ENCODE measurements at places on chromosomes 13 and 19.

DNA sequence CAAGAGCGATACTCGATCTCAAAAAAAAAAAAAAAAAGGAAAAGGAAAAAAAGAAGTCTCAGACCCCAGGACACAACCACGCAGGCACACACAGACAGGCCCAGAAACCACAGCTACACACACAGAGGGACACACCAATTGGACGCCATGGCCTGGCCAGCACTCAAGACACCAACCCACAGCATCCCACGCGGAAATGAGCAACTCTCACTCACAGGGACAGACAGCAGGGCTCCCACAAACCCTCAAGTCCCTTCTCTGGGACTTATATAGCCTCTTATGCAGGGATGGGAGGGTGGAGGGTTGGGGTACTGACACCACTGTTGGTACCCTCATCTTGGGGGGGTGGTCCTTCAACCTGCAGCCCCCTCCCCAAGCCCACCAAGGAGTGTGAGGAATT lies 5.9 kb downstream of the NOTCH3 start:
- DNase-seq, result no peak

DNA sequence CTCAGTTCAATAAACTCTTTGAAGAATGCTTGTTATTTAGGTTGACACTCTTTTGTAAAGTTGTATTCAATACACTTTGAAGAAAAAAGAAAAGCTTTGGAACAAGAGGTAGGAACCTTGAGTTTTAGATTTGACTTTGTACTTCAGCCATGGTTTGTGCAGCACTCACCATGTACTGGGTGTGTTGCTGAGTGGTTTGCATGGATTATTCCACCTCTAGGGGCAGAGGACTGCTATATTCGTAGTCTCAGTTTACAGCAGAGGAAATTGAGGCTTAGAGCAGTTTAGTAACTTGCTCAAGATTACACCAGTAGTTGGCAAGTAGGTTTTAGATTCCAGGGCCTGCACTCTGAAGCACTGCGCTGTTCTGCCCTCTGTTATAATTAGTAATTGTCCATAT lies 68.8 kb downstream of the DNAJC3 start:
- peak; percentile 16 for DNase-seq

DNA sequence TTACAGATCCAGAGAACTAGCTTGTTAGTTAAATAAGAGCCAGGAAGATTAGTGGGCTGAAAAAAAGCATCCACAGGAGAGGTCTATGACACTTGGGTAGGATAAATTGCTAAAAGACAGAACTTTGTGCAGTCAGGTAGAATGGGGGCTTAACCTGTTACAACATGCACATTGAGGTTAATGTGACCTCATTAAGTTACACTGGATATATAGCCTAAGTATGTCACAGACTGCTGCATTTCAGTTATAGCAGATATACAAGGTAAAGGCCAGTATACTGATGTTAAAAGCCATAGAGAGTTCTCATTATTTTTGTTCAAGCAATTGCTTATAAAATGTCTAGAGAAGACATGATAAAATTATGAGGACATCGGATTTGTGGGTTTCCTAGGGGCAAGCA lies 1179.9 kb upstream of the PCDH9 start:
- DNase-seq, result no peak

- DNase-seq, result no peak
These were observed 84.5 kb downstream of the MBNL2 start for GRCh38 chr13:97306645-97307044.

- no peak for DNase-seq
These were observed 11.9 kb downstream of the PEX11G start for GRCh38 chr19:7476777-7477494.

- DNase-seq, result no peak
These were observed 1.1 kb downstream of the KIR3DL2 start for GRCh38 chr19:54851353-54851752.

DNA sequence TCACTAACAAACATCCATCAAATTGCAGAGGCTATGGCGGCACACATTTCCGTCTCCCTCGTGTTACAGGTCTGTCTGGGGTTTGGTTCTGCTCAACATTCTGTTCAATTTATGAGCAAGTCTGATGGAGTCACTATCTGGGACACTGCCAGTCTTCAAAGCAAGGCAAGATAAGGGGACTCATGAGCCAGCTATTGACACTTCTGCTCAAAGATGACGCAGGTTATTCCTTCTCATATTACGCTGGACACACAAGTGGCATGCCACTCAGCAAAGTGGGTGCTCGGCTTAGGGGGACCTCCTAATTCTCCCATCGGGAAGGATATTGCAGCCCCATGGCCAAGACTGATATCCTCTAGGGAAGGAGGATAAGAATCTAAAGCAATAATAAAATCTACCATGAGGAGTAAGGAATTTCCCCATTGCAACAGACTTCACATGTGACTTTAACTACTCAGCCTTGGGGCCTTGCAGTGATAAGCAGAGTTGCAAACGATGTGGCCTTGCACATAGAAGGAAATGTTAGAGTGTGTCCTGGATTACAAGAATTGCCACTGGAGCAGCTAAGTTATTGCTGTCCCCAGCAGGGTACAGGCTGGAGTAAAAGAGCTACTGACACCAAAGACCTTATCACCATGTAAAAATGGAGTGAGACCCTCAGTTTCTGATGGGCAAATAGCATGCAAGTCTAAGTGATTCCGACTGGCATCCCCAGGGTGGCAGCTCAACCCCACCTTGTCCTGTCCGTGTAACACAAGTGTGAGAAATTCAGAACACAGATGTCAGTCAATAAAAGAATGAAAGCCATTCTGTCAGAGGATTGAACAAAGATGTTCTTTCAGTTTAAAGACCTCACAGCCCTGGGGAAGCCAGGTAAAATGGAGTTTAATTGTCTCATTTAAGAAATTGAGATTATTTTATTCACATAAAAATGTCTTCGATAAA lies 306.1 kb downstream of the IRS2 start:
- DNase-seq, result no peak

DNA sequence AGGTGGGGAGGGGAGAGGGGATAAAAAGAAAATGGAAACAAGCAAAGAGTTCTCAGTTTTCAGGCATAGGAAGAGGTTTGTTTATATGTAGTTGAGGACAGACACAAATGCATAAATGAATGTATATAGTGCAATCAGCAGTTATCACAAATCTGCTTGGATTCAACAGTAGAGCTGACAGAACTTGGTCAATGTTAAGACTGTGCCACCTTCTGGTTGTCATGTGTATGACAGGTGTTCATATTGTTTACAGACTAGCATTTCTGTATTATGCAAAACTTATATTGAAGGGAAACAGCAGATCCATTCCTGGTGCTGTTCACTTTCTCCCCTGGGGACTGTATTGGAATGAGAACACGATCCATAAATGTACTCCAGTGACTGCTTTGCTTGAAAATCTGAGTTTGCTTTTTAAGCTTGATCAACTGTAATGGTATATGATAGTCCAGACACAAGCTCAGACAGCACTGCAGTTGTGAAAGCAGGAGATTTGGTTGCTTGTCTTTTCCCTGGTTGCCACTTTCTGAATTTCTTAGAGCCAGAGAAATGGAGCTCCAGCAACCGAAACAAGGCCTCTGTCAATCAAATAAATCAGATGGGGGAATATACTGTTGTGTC lies 319.5 kb upstream of the OBI1 start:
- DNase-seq, result peak; percentile 77

DNA sequence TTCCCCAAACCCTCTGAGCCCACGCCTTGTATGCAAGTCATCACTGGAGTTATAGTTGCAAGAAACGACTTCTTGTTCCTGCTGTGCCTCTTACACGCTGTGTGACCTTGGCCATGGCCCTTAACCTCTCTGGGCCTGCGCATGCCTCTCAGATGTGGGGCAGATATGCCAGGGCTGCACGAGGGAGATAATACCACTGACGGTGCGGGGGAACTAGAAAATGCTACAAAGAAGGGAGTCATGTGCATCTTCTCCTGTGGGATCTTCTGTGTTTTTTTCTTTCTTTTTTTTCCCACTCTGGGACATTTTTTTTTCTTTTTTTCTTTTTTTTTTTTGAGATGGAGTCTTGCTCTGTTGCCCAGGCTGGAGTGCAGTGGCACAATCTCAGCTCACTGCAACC lies 4.3 kb upstream of the SAMD1 start:
- DNase-seq, result no peak

- DNase-seq, result no peak
These were observed 33.7 kb downstream of the N4BP2L2 start for GRCh38 chr13:32504876-32505275.

DNA sequence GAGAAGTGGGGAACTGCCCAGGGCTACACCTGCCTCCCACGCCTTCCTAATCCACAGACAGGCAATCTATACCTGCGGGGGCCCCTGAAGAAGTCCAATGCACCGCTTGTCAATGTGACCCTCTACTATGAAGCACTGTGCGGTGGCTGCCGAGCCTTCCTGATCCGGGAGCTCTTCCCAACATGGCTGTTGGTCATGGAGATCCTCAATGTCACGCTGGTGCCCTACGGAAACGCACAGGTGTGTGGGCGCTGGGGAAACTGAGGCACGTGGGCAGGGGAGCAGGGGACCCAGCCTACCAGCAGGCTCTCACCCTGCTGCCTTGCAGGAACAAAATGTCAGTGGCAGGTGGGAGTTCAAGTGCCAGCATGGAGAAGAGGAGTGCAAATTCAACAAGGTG lies 1.4 kb downstream of the IFI30 start:
- DNase-seq, result no peak
